ENCODE measurements at places on chromosomes 2 and 18.

DNA sequence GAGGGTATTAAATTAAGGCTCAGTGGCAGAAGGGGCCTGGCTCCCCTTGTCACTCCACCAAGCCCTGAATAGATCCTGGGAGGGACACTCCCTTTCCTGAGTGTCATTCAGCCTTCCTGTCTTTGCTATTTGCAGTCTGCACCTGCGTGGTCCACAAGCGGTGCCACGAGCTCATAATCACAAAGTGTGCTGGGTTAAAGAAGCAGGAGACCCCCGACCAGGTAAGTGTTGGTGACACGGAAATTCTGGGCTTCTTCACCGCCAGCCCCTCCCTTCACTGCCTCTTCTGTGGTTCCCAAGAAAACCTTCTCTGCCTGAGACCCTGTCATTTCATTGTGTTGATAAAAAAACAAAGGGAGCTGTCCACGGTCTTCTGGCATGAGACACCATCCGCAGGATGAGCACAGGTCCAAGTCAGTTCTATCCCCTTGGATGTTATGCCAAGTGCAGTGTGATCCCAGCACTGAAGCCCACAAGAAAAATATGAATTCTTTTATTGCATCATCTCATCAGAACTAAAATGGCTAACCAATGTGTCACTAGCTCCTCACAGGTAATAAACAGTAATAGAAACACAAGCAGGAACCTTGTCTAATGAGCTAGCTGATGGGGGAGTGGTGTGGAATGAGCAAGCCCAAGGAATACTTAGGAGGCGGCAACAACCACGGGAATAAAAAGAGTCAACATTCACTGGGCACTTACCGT lies 316.9 kb upstream of the EPAS1 start:
- no peak for DNase-seq

- DNase-seq, result peak; percentile 29
Observed at GRCh38 chr2:18378020-18378653, 182.3 kb downstream of the RDH14 start.

DNA sequence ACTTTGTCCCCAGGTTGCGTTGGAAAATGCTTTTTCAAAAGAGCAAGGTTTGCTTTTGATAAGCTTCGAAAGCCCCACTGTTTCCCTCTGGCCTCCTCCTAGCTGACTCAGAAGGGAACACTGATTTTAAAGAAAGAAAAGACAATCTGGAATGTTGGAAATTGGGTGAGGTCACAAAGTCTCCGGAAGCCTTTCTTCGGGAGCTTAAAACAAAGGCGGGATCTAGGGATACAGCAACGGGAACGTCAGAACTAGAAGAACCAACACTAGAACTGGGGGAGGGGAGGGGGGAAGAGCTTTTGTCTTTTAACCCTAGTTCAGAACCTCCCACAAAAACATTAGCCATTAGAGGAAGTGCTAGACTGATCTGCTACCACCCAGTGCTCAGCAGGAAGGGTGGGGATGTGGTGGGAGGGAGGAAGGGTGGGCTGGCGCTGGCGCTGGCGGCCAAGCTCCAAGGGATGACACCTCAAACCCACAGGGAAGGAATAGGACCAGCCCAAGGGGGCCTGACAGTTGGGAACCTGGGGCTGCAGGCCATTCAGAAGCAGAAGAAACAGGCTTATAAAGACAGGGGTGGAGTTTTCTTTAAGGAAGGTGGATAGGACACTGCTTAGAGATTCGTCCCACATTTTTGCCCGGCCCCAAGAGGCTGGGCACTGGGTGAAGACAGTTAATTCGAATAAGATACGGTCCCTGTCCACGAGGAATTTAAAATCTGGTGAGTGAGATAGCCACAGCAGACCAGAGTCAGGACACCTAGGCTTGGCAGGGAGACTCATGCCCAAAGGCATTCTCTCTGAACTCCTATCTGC lies 1.7 kb downstream of the TMSB10 start:
- peak; percentile 78 for DNase-seq

GRCh38 chr2:203143391-203143790 lies 95.4 kb upstream of the CYP20A1 start:
- DNase-seq, result no peak

- no peak for DNase-seq
Observed at GRCh38 chr2:207184768-207185167, 19.0 kb upstream of the KLF7 start.

- DNase-seq, result no peak
Observed at GRCh38 chr2:102061962-102062795, 70.4 kb downstream of the IL1R2 start.

DNA sequence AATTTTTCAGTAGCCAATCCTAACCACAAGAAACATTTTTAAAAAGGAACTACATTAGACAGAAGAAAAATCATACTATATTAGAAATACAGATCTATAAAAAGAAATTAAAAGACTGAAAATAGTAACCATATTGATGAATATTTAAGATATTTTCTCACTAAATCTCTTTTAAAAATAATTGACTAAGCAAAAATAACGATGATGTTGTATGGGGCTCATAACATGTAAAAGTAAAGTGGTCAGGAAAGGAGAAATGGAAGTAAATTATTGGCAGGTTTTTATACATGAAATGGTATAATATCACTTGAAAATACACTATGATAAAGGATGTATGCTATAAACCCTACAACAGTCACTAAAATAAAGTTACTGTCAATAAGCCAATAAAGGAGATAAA lies 5.4 kb downstream of the WDPCP start:
- no peak for DNase-seq

DNA sequence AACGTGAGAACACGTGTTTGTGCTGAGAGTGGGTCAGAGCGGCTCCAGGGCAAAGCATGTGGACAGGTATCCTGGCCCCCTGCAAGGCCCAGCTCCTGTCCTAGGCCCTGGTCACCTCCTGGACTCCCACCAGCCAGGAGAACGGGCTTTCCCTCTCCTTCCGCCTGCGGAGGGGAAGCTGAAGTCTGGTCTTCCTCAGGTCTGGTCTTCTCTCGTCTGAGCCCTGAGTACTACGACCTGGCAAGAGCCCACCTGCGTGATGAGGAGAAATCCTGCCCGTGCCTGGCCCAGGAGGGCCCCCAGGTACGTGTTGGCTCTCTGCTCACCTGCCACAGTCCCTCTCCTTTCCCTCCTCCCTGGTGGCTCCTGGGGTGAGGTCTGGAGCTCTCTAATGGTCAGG lies 963 bp downstream of the GNLY start:
- no peak for DNase-seq

Data from AML-193 (cell line).